ENCODE measurements at places on chromosomes 1 and 21.

- no peak for DNase-seq
Measured at GRCh38 chr1:232333419-232333767, 296.5 kb downstream of the SIPA1L2 start.

DNA sequence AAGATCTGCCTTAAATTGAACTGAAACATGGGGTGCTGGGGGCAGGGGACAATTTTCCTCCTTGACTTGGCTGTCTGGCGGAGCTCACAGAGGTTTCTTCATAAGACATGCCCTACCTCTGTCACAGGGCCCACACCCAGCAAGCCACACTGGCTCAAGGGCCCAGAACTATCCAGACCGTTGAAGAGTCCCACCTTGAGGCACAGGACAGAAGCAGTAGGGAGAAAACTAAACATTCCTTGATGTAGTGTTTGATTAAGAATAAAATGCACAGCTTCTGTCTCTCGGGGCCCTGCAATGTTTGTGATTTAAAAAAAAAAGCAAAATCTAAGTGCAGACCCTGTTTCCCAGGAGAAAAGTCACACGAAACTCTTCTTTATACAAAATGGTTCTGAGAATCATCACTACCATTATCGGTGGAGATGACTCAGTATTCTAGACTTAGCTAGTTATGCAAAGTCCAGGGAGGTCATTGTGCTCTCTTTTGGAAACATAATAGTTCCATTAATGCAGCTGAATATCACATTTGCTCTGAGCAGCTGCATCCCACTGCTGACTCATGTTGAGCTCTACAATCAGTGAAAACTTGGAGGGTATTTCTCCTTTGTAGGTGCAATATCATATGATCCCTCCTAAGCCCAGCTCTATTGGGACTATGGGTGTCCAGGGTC, 53.6 kb upstream of the DIRAS3 start:
- no peak for DNase-seq

DNA sequence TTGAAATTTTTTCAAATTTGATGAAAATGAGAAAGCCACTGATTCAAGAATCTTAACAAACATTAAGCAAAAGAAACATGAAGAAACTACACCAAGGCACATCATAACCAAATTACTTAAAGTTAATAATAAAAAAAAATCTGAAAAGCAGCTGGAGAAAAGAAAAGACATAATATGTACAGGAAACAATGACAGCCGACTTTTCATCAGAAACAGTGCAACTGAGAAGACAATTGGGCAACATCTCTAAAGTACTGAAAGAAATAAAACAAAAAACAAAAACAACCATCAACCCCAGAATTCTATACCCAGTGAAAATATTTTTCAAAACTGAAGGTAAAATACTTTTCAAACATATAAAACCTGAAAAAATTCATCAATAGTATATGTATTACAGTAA, 73.8 kb upstream of the DMRTA2 start:
- no peak for DNase-seq

- DNase-seq: no peak
Measured at GRCh38 chr21:25791319-25791718, 56.5 kb downstream of the GABPA start.
